ENCODE measurements at places on chromosomes 1 and 21.

DNA sequence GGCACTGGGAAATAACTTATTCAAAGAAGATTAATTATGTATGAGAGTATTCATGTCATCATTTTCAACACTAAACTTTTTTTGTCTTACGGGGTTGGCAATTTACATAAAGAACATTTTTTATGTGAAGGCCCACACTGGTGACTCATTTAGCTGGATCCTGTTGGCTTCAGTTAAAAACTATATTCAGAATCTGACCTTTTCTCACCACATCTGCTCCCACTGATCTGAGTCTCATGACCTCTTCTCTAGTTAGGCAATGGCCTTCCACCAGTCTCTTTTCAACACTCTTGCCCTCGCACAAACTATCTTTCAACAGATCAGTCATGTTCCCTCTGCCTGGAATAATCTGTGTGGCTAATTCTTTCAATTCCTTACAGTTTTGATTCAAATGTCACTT is 53.4 kb downstream of the TMPRSS15 start:
- no peak for DNase-seq

DNA sequence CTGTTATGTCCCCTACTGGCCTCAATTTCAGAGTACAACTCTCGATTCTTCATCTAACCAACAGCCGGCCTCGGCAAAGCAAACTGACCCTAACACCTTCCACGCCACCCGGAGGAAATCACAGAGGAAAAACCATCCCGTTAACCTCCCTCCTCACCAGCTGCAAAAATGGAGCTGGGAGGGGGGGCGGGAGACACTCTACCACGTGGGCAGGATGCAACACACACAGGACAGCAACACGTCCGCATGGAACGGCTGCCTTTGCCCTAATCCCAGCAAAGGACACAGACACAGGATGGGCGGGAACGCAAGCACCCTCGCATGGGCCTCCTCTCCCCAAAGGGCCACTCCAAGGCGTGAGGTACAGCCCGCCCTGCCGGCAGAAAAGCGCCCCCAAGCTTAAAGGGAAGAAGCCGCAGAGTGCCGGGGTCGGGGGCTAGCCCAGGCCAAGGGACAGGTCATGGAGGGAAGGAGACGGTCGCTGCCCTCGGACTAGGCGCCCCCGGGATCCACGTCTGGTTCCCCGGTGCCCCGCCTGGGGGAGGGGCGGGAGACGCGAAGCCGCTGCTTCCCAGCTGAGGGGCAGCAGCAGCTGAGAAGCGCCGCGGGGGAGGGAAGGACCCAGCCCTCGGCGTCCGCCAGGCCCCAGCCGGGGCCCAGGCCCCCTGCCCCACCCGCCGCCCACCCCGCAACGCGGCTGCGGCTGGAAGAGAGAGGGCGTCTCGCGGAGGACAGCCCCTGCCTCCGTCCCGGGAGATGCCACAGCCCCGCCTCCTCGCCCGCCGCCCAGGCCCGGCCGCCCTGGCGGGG is 590 bp downstream of the FOXJ3 start:
- DNase-seq, result peak; percentile 34

GRCh38 chr1:12615159-12615864 is 2.7 kb downstream of the DHRS3 start:
- DNase-seq, result no peak

GRCh38 chr1:240194120-240194519 is 102.4 kb downstream of the FMN2 start:
- DNase-seq, result no peak

- DNase-seq, result no peak
Measured at GRCh38 chr1:150582371-150582770, 3.0 kb upstream of the MCL1 start.

GRCh38 chr1:31701091-31701736 is 2.6 kb downstream of the COL16A1 start:
- DNase-seq, result peak; percentile 19

- peak; percentile 11 for DNase-seq
Measured at GRCh38 chr1:202599669-202600431, 110.4 kb downstream of the SYT2 start.

All from stimulated activated CD4-positive, alpha-beta T cell treated with anti-CD3 and anti-CD28 coated beads, Interleukin-4, amount 100 ng/mL, for 24 hours (primary cell).